ENCODE measurements at places on chromosomes 4 and X.
A peak's percentile ranks its signal among the peaks of the same experiment; 100 is the strongest.

DNA sequence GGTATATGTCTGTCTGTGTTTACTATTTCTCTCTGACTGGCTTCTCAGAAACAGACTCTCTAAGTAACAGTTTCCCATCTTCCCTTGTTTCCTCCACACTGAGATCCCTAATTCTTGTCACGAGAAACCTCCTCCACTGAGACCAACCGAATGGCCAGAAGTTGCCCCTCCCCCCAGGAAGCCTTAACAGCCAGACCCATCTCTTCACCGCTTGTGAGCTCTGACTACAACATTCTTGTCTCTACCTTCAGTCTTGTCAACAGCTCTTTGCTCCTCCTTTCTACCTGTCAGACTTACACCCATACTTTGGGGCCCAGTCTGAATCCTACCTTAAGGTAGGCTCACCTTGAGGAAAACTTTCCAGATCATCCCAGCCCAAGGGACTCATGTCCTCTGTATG is 90.8 kb downstream of the NHSL2 start:
- no peak for DNase-seq

GRCh38 chrX:30253257-30253656 is 6.3 kb downstream of the MAGEB1 start:
- DNase-seq: no peak

GRCh38 chr4:122899682-122900081 is 22.7 kb downstream of the NUDT6 start:
- DNase-seq: no peak

DNA sequence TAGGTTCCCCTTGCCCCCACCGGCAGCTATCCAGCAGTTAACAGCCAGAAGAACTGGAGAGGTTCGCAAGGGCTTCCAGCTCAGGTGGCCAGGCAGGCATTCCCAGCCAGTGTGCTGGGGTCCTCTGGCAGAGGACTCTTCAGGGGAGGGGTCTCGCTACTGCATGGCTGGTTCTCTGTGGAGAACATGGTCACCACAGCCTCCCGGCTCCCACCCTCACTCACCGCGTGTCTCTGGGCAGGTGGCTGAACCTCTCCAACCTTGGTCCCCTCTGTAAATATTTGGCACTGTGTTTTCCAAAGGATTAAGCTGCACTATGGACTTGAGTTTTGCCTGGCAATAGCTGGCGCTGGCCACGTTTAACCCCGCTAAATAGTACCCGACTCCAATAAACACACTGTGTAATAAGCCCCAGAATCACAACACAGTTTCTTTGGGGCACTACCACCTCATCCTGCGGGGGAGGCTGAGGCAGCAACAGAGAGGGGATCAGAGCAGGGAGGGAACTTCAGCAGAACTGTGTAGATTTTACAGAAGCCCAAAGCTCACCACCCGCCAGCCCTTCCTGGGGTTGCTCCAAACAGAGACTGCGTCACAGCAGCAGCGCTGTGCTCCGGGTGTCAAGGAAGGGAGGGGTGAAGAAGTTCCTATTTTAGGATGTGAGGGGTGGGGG is 15.2 kb downstream of the BCOR start:
- no peak for DNase-seq

GRCh38 chr4:108317377-108317776 is 148.6 kb upstream of the LEF1 start:
- DNase-seq: no peak

DNA sequence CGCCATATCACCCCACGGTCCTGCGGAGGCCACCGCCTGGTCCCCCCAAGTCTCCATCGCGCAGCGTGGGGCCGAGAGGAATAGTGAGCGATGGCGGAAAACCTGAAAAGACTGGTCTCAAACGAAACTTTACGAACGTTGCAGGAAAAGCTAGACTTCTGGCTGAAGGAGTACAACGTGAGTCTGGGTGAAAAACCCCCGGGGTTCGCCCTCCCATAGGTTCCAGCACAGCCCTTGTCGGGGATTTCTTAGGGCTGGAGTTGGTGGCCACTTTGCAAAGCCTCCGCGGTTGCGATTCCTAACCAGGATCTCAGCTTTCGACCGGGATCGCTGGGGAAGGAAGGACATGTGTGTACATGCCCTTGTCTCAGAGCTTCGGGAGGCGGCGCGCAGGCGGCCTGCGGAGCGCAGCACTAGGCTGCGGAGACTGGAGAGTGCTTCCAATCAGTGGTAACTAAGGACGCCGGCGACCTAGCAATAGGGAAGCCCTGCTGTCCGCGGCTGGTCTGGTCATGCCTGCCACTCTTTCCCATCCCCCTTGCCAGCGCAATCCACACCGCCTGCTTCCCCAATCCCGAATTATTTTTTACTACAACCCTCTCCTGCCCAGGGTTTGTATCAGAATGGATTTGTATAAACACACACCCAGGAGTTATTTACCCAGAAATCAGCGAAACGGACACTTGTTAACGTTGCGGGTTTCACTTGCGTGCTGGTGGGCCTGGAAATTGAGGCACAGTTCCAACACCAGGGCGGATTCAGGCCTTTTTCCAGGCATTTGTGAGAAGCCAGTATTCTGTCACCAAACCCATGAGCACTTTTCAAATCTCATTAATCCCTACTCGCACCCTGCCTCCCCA is 741 bp downstream of the SPATA18 start:
- peak; percentile 10 for DNase-seq

DNA sequence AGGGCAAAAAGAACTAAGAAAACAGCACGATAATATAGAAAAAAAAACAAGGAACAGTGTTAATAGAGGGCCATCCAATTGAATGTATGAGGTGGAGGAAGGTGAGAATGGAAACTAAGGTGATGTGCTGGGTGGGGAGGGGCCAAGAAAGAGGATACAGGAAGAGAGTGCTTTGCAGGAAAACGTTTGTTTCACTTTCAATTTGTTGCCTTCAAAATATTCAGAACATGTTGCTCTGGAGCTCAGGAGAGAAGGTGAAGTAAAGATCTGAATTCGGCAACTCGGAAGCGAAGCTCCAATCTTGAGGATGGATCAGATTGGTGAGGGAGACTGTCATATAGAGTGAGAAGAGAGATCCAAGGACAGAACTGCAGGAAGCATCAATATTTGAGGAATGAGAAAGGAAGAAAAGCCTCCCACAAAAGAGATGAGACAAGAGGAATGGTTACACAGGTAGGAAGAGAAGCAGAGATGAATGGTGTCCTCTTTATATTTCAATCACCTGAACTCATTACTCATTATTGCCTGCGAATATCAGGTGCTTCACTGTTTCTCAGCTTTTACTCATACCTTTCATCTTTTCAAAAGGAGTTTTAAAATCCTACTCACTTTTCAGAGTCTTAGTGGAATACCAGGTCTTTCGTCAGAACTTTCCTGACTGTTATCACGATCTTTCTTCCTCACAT is 14.7 kb upstream of the SEC24D start:
- DNase-seq: peak; percentile 56

DNA sequence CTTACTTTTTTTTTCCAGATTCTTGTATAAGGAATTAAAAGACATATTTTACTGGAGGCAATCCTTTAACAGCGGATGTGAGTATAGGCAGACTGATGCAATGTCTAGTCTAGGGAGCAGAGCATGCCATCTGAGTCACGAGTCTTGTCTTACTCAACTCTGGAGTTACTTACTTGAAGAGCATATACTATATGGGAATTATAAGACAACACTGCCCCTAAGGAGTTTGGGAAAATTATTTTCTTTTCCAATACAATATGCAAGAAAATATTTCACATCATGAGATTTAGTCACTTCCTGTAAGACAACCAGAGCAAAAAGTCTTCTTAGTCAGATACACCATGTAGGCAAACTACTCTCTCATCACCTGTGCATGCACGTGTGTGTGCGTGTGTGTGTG is 537.3 kb upstream of the FTHL17 start:
- no peak for DNase-seq

DNA sequence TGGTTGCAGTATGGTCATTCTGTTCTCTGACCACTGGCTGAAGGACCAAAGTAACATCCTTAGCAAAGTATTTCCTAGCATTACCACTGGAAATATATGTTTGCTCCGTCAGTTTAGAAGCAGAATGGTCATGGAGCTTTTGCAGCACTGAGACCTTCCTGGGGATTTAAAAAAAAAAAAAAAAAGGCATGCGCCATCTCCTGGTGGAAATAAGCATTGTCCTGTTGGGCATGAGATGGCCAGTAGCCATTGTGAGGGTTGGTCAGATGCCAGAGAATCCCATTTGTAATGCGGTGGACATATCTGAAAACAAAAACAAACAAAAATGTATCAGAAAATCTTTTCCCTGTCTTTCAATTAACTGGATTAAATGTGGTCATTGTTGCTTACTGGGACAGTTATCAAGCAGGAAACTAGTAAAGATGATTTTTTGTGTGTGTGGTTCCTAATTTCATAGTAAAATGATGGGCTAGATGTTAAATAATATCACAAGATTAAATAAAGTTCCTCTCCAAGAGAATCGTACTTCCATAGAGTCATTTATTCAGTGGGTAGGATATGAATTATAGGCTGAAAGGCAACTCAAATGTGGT is 139.6 kb downstream of the SOWAHB start:
- no peak for DNase-seq

DNA sequence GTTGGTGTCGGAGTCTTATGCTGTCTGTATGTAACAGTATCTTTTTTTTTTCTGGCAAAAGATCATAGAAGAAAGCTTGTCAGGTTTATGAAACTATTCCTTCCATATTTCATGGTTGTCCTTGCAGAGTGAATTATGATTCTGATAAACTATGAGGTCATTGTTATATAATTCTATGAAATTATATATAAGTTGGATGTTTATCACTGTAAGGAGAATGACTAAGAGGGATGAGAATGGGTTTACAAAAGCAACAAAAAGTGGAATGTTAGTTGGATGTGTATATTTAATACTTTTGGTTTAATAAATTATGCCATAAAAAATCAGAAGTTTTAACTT is 43.1 kb downstream of the RAPGEF2 start:
- no peak for DNase-seq

- no peak for DNase-seq
These were observed 30.2 kb downstream of the REELD1 start for GRCh38 chr4:146244496-146244895.

DNA sequence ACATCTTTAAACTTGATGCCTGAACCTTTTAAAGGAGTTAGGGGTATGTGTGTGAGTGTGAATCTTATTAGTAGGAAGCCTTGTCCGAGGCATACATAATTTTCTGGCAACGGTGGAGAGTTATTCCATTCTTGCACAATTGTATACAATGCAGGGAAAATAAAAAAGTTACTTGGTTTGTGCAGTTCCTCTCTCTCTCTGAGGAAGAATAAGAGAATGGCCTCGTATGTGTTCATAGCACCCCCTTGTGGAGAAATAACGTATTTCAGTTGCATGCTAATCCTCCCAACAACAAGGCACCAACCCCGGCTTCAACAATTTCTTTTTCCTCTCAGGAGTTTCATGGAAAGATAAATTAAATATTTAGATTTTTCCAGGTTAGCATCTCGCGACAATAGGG is 33.7 kb upstream of the FGF13 start:
- DNase-seq: peak; percentile 65

- DNase-seq: peak; percentile 73
These were observed 17.3 kb downstream of the CTPS2 start for GRCh38 chrX:16695079-16695676.

DNA sequence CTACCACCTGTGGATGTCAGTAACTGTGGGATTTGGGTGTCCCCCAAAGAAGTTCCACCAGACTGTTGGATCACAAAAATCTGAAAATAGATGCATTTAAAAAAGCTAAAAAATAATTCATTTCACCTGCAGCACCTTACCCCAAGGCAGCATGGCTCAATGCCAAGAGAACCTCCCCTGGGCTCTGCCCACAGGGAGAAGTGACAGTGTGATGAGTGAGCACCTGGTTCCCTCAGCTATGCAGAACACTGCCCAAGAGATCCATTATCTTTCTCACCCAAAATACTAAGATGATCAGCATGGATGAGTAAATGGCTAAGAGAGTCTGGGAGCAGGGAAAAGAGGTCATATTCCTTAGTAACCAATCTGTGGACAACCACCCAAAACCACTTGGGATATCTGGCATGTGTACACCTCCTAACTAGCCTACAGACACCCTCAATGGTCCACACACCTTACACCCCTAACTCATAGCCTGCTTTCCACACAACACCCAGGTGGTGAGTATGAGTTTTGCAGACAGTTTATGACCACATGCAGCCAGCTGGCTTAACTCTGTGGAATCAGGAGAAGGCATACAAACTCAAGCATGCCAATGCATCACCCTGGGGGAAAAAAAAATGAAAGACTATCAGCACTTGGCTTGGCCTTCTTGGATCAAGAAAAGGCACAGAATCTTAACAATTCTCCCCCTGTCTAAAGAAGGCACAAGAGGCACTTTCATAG is 416.5 kb upstream of the SMIM31 start:
- DNase-seq: no peak

GRCh38 chrX:150548684-150549083 is 19.7 kb upstream of the MTM1 start:
- peak; percentile 43 for DNase-seq

GRCh38 chrX:53091354-53091753 is 2.6 kb upstream of the KANTR start:
- no peak for DNase-seq

DNA sequence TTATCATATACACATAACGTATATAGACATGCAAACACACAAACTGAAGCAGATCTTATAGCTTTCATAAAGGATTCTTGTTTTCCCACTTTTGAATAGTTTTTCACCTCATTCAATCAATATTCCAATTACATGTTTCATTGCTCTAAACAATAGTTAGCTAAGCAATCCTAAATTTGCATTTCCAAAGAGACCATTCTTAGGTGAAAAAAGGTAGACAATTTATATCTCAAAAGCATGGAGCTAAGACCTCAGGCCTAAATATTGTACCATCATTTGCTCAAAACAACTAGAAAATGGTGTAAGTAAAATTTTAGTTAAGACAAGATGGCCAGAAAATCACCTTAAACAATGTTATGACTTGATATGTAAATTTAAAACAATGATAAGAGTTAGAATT is 1148.5 kb upstream of the DIAPH2 start:
- DNase-seq: no peak

Measured in activated CD4-positive, alpha-beta T cell treated with anti-CD3 and anti-CD28 coated beads, Interleukin-2, Interleukin-6, amounts not matched to agents 100 ng/mL and 50 ng/mL, durations not matched to agents 16 hours and 8 hours (primary cell).